Purkinje cell (primary cell): ENCODE measurements at places on chromosomes 13 and 19. TPM values are rescaled to one million over a fixed set of nuclear protein-coding genes. Genes with fewer than 3 reads are reported as not detected.

The TMEM238 gene
- polyA plus RNA-seq, result not detected in 2 replicates

The APC2 gene
- 0.60 and 1.2 TPM in 2 replicates for polyA plus RNA-seq

The MBD3L3 gene
- not detected in 2 replicates for polyA plus RNA-seq

The MEIS3 gene
- polyA plus RNA-seq, result 0.31 and 7.3 TPM in 2 replicates

The NLRP11 gene
- 0.11 and 0.24 TPM in 2 replicates for polyA plus RNA-seq

The MIER2 gene
- polyA plus RNA-seq, result 0.18 and 3.4 TPM in 2 replicates

The PDE4A gene
- polyA plus RNA-seq, result 0.63 and 2.5 TPM in 2 replicates

The SUGP1 gene
- polyA plus RNA-seq, result 1.7 and 2.6 TPM in 2 replicates

The HIF3A gene
- 0.09 and 0.31 TPM in 2 replicates for polyA plus RNA-seq

The KLK2 gene
- 0.20 TPM in 1 of 2 replicates, not detected in the other for polyA plus RNA-seq

The WTIP gene
- polyA plus RNA-seq, result not detected in 2 replicates

The NCLN gene
- polyA plus RNA-seq, result 19.8 and 27.3 TPM in 2 replicates

The MEX3D gene
- 1.6 and 2.2 TPM in 2 replicates for polyA plus RNA-seq

The NLRP7 gene
- polyA plus RNA-seq, result not detected in 2 replicates
